ENCODE measurements at places on chromosomes 3 and 15.

GRCh38 chr3:197454014-197454413 is 101.8 kb downstream of the BDH1 start:
- no peak for DNase-seq

DNA sequence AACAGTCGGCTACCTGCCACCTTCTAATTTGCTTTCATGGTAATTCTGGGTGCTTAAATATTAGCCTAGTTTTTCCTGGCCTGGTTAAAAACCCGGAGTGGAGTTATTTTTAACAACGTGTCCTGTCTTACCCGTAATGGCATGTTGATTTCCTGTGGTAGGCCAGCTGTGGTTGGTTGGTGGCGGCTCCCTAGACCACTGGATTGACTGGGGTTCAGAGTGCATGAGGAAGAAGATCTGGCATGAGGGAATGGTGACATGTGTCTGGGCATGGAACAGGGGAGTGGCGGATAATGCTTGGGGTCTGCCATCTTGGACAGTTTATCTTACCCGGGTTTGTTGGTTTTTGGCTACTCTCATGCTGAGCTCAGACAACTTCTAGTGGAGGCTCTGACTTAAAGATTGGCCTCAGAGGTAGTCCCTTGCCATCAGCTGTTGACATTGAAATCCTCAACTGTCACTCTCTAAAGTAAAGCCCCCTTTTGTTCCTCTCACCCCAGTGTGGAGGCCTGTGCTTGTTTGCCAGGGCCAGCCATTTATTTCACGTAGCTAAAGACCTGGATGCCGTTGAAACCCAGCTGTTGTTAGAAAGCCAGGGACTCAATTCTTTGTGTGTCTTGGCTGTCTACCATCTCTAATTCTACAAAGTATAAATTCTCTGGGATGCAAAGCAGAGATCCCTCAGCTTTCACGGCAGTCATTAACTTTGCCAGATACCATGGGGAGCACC is 81.6 kb downstream of the DNASE1L3 start:
- DNase-seq: no peak

DNA sequence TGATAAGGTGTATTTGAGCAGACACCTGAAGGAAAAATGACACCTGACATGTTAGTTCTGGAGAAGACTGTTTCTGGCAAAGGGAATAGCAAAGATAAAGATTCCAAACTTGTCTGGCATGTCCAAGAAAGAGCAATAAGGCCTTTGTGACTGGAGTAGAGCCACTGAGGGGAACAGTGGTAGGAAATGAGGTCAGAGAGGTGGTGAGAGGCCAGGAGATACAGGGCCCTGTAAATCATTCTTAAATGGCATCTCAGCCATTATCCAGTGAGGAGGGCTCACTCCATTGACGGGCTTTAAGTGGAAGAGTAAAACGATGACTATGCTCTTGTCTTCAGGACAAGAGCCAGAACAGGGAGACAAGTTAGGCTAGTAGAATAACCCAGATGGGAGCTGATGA is 4.5 kb downstream of the SLC49A4 start:
- no peak for DNase-seq

DNA sequence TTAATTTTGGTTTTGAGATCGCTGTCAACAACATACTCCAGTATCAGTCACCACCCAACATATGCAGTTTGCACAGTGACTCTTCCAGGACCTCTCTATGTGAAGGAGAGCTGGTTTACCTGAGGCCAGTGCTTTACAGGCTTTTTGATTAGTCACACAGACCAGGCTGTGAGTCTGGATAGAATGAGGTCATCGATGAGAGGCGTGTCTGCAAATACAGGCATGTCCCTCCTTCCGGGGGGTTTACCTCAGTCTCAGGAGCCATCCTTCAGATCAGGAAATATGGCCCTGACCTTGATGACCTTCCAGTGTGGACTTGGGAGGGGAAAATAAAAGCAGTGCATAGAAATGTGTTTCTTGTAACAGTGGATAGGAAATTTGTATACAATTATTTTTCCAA is 46.9 kb downstream of the KBTBD12 start:
- DNase-seq: no peak

DNA sequence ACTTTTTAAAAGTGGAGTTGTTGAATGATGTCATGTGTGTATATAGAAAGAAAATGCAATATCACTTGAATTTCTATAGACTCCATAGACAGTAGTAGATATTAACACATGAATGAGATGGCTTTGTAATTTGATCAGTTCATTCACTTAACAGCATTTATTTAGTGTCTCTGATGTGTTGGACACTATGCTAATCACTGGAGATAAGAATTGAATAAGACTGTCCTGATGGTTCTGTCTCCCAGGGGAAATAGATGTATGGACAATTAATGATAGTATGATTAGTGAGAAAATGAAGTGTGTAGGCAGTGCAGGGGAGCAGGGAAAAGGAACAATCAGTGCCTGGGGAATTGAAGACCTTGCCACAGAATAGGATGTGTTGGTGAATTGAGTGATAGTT is 72.9 kb downstream of the RIOX2 start:
- DNase-seq: no peak

DNA sequence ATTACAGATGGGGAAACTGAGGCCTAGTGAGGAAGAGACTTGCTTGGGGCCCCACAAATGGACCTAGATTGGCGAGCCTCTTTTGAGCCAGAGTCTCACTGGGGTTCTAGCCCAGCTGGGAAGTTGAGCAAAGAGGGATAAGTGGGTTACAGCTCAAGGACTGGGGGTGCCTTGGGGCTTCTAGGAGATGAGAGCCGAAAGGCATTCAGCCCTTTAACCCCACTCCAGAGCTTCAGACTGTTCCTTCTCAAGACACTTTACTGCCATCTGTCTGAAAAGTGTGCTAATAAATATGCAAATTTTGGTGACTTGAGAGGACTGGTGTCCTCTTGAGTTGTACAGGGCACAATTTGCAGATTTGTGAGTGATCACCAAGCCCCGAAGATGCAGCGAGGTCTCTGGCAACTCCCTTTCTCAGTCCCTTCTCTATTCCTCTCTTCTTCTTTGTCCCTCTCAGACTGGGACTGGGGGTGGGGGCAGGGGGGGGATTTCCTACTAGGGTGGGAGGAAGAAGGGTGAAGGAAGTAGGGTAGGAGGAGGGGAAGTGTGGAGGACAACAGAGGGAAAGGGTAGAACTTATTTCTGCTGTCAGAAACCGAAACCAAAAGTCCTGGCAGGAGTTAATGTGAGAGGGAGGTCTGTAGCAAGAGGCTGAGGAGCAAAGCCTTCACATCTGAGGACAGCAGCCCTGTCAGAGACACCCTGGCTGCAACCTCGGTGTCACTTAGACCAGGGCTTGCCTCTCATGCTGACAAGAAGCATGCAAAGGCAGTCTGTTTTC is 16.2 kb upstream of the ANKDD1A start:
- peak; percentile 48 for DNase-seq
